Adrenal gland (tissue), 19 donors: ENCODE measurements at places on chromosomes 13 and 19. TPM values are rescaled to one million over a fixed set of nuclear protein-coding genes. Genes with fewer than 3 reads are reported as not detected.

DNA sequence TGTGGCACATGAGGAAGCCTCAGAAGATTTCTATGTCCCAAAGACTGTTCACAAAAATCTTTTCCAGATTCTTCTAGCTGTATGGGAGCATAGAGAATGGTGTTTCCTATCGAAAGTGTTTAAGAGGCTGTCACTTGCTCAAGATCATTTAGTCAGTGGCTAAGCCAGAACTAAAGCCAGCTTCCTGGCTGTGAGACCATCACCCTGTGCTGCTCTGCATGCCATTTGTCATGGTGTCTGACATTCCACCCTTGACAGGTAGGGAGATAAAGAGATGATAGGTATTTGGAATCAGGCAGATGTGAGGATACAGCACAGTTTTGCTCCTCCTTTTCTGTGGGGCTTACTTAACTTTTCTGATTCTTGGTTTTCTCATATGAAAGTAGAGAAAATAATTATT lies 177.3 kb downstream of the DNAJC15 start:
- H3K4me3 ChIP-seq: no peak overlapping the region
- H3K4me1 ChIP-seq: no peaks in the 10 kb centered on the region
- no peak for DNase-seq
- H3K27ac ChIP-seq: no peak overlapping the region
- no peaks in the 10 kb centered on the region for H3K27me3 ChIP-seq

GRCh38 chr19:39735688-39736087 lies 2.1 kb downstream of the CLC start:
- H3K27me3 ChIP-seq: no peaks in the 10 kb centered on the region
- no peak overlapping the region for H3K27ac ChIP-seq
- H3K36me3 ChIP-seq: no peaks in the 10 kb centered on the region

DNA sequence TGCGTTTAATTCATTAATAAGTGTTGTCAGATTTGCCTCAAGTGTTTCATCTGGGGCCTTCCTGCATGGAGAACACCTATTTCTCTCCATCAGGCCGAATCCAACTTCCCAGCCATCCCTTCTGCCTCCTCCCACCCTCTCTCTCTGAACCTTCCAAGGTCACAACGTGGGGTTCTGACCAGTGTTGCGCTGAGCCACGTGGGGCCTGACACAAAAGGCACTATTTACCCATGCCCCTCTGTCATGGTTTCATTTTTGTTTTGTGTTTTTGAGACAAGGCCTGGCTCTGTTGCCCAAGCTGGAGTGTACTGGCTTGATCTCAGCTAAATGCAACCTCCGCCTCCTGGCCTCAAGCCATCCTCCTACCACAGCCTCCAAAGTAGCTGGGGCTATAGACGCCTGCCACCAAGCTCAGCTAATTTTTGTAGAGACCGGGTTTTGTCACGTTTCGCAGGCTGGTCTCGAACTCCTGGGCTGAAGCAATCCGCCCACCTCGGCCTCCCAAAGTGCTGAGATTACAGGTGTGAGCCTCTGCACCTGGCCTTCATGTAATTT lies 8.6 kb upstream of the IRGC start:
- H3K27ac ChIP-seq: no peak overlapping the region
- DNase-seq: no peak
- H3K36me3 ChIP-seq: no peaks in the 10 kb centered on the region
- no peak overlapping the region for H3K4me3 ChIP-seq
- no peaks in the 10 kb centered on the region for H3K4me1 ChIP-seq

The ZNF253 gene
- polyA plus RNA-seq: 19.7 TPM

The PDX1 gene
- polyA plus RNA-seq: not detected

DNA sequence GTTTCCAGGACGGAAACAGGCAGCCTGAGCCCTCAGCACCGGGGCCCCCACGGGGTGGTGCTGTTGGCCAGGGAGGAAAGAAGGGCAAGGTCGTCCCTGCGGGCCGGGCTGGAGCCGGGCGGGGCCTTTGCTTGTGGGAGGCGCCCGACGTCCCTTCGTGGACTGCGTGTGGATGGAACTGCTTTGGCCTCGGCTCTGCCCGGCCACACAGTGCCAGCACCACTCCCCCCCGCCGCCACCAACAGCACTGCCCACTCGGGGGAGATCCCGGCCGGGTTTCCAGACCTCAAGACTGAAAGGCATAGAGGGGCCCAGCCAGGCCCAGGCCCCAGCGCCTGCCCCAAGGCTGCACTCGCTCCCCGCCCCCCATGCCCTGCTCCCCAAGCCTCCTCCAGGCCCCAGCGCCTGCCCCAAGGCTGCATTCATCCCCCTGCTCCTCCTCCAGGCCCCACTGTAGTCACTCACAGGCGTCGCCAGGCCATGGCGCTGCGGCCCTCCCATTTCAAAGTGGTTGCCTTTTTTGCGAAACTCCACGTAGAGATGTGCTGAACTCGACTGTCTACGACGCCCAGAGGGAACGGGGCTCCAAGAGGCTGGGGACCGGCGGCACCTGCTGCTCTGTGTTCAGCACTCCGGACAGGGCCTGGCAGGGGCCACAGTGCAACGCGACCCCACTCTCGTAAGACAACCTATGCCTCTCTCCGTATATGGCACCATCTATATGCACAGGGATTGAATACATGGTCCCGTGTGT lies 22.5 kb downstream of the C13orf46 start:
- H3K4me3 ChIP-seq: no peak overlapping the region
- no peaks in the 10 kb centered on the region for H3K36me3 ChIP-seq
- H3K4me1 ChIP-seq: no peaks in the 10 kb centered on the region

The CACTIN gene
- polyA plus RNA-seq: 21.9 TPM

DNA sequence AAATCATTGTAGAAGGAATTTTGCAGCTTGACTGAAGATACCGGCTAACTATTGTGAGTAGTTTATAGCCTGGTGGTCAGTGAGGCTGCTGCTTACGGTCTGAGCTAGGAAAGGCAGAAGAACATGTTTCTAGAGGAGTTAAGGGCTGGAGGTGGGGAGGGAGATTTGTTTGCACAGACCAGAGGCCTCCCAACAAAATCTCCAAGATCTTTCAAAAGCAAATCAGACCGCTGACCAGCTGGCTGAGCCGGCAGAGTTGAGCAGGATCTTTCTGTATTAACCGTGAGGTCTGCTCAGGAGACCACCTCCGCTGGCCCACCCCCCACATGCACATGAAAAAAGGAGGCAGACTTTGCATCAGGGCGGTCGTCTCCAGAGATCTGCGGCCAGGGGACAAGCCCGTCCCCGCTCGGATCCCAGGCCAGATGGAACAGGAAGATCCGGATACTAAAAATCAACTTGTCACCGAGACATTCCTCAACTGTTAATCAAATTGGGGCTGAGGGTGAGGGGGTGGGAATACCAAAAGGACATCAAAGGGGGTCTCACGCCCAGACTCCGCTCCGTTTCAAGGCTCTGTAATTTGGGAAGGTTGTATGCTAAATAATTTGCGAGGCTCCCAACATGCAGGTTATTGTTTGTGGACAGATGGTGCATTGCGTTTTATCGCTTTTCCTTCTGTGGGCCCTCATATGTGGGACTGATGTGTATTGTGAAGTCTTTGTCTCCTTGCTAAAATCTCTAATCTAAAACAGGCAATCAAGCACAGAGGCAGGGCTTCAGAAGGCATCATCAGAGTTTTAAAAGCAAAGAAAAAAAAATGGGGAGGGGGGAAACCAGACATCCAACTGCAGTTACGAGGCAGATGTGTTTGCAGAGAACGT lies 319.0 kb downstream of the ZNF536 start:
- H3K27me3 ChIP-seq: no peaks in the 10 kb centered on the region
- no peak overlapping the region for H3K27ac ChIP-seq
- H3K36me3 ChIP-seq: no peaks in the 10 kb centered on the region
- no peak overlapping the region for H3K4me3 ChIP-seq

The ABCA7 gene
- 2.1 TPM for polyA plus RNA-seq

GRCh38 chr19:34178274-34178610 lies 5.9 kb downstream of the LSM14A start:
- no peak for DNase-seq
- peaks cover 59% of the 10 kb centered on the region for H3K4me1 ChIP-seq
- no peaks in the 10 kb centered on the region for H3K36me3 ChIP-seq
- no peak overlapping the region for H3K4me3 ChIP-seq
- no peaks in the 10 kb centered on the region for H3K27me3 ChIP-seq

The ZNF296 gene
- 13.2 TPM for polyA plus RNA-seq

GRCh38 chr13:94254737-94255136 lies 224.7 kb downstream of the DCT start:
- no peaks in the 10 kb centered on the region for H3K36me3 ChIP-seq
- no peaks in the 10 kb centered on the region for H3K27me3 ChIP-seq
- H3K27ac ChIP-seq: no peak overlapping the region
- H3K4me1 ChIP-seq: peaks cover 4% of the 10 kb centered on the region

DNA sequence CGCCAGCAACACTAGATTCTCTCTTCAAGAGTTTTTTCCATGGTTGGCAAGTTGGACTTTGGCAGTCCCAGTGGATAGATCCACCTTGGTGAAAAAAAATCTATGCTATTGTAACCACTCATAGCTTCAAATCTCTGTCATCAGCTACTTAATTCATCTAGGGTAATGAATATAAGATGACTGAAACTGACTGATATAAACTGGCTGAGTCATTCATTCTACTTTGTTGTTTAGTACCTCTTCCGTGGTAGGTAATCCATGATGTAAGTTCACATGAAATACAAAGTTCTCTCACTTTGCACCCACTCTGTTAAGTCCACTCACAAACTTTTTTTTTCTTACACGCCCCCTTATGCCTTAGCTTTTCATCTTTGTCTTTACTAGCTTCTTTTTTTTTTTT lies 1381.5 kb downstream of the SLITRK5 start:
- no peaks in the 10 kb centered on the region for H3K36me3 ChIP-seq
- H3K27me3 ChIP-seq: no peaks in the 10 kb centered on the region
- H3K4me1 ChIP-seq: no peaks in the 10 kb centered on the region
- no peak overlapping the region for H3K27ac ChIP-seq

DNA sequence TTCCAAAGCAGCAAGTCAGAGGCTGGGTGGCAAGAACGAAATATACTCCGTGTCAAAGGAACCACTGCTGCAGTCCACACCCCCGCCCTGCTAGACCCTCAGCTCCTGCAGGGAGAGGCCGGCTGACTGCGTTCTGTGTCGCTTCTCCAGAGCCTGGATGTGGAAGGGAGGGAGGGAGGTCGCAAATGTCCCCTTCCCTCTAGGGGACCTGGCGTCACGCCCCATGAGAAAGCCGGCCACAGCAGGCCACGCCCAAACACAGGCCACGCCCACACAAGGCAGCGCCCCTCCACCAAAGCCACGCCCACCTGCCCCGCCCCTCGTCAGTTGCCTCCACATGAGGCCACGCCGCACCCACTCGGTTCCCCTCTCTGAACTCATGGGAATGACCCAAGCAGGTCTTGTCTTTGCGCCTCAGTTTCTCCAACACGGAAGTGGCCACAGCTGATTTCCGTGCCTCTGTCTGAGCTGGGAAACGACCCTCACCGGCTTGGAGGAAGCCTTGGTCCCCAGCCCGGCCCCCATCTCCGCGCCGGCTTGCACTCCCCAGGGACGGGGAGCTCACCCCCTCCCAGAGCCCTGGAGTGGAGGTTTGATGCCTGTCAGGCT lies 38.4 kb upstream of the TCF3 start:
- H3K27me3 ChIP-seq: peaks cover 33% of the 10 kb centered on the region
- no peak for DNase-seq
- H3K4me1 ChIP-seq: no peaks in the 10 kb centered on the region

DNA sequence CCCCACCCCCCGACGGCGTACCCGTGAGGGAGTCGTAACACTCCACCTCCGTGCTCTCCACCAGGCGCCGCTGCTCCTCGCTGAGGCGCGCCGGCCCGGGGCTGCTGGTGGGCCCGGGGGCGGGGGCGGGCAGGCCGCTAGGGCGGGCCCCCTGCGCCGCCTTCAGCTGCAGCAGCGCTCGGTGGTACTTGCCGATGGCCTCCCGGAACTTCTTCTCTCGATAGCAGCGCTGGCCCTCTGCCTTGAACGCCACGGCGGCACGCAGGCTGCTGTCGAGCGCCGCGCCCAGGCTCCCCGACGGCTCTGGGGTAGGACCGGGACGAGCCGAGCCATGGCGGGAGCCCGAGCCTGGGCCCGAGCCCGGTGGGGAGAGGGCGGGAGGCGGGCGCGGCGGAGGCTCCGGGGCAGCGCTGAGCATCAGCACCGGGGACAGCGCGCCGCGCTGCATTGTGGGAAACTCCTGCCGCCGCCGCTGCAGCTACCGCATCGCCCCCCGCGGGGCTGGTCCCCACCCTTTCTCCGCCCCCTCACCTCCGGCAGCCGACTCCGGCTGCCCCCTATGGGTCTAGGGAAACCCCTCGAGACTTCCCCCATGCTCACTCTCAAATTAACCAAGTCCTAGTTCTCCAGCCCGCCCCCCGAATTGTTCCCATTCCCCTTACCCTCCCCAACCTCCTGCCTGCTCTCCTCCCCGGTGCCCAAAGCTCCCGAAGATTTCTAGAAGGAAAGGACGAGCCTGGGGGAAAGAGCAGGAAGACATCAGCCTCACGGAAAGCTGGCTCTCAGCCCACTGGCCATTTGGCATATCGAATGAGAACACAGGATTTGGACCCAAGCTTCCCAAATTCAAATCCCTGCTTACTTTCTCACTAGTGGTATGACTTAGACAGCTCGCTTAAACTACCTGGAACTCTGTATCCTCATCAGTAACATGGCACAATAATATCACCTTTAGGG lies at the start of gene TTC9B:
TSS of gene TTC9B (minus strand) at position 451 of the 957 bp plus-strand sequence. CDS start at position 448, 3 bp downstream.
- no peaks in the 10 kb centered on the region for H3K36me3 ChIP-seq
- H3K27ac ChIP-seq: no peak within 1 kb of the TSS
- H3K4me1 ChIP-seq: no peaks in the 10 kb centered on the region

The BORCS8 gene
- 49.6 TPM for polyA plus RNA-seq

GRCh38 chr13:29131881-29132668 lies 311.9 kb downstream of the MTUS2 start:
- H3K27me3 ChIP-seq: no peaks in the 10 kb centered on the region
- no peaks in the 10 kb centered on the region for H3K36me3 ChIP-seq
- DNase-seq: no peak
- H3K4me3 ChIP-seq: no peak overlapping the region

GRCh38 chr19:42409477-42409876 lies 17.7 kb downstream of the LIPE start:
- no peak overlapping the region for H3K4me3 ChIP-seq
- H3K36me3 ChIP-seq: no peaks in the 10 kb centered on the region
- no peaks in the 10 kb centered on the region for H3K27me3 ChIP-seq
- peaks cover 11% of the 10 kb centered on the region for H3K4me1 ChIP-seq
- no peak overlapping the region for H3K27ac ChIP-seq
- peak; percentile 56 for DNase-seq

The TMEM221 gene
- polyA plus RNA-seq: 0.77 TPM

The MYO1F gene
- 11.7 TPM for polyA plus RNA-seq

The CFAP97D2 gene
- not detected for polyA plus RNA-seq

DNA sequence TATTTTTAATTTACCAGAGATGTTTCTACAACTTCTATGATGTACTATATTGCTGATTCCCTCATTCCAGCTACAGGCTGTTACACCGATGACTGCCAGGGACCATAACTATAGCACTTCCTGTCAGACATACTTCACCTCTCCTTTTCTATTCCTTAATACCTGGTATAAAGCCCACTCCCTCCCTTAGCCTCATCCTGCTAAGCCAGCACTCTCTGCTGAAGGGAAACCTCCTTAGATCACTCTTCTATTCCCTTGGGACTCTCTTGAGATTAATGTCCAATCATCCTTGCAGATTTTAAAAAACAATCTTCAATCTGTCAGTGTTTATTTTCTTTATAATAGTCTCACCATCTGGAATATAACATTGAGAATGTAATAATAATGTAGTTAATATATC lies 127.9 kb downstream of the DIAPH3 start:
- no peaks in the 10 kb centered on the region for H3K27me3 ChIP-seq
- no peak overlapping the region for H3K4me3 ChIP-seq
- no peaks in the 10 kb centered on the region for H3K4me1 ChIP-seq
- no peaks in the 10 kb centered on the region for H3K36me3 ChIP-seq

The ACTMAP gene
- 18.6 TPM for polyA plus RNA-seq

GRCh38 chr13:114157869-114158495 lies 21.1 kb upstream of the CFAP97D2 start:
- no peaks in the 10 kb centered on the region for H3K4me1 ChIP-seq
- no peak overlapping the region for H3K27ac ChIP-seq
- no peaks in the 10 kb centered on the region for H3K27me3 ChIP-seq

GRCh38 chr13:44385847-44386246 lies 12.2 kb downstream of the SERP2 start:
- no peak overlapping the region for H3K27ac ChIP-seq
- H3K4me3 ChIP-seq: no peak overlapping the region
- H3K27me3 ChIP-seq: no peaks in the 10 kb centered on the region
- no peak for DNase-seq
